ENCODE measurements at places on chromosomes 4 and X.
A peak's percentile ranks its signal among the peaks of the same experiment; 100 is the strongest.

- DNase-seq, result no peak
These were observed 4.4 kb downstream of the LSM6 start for GRCh38 chr4:146179784-146180370.

GRCh38 chr4:108156391-108156790, 12.3 kb downstream of the LEF1 start:
- no peak for DNase-seq

GRCh38 chr4:148278310-148278709, 163.9 kb downstream of the NR3C2 start:
- no peak for DNase-seq

GRCh38 chr4:175762582-175762981, 49.5 kb downstream of the GPM6A start:
- no peak for DNase-seq

GRCh38 chrX:121308276-121308805, 260.9 kb downstream of the GLUD2 start:
- peak; percentile 63 for DNase-seq
